NCI-H1417 (cell line): ENCODE measurements at places on chromosomes 2 and 18.

DNA sequence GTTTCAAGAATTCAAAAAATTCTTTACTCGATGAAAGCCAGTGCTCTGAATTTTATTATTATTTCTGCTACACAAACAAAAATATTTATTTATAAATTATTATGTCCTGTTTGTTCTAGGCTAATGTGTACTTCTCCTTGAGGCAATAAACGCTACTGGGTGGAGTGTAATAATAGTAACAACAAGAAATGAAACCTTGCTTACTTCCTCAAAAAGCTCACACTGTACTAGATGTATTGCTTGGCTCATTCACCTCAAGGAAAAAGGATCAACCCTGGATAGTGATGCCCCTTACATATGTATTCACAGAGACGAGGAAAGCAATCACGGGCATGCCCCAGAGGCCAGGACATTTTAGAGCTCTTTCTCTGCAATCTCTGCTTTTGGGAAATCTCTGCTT, 685.6 kb upstream of the NXPH2 start:
- no peak for DNase-seq

GRCh38 chr2:11465110-11465484, 864 bp downstream of the E2F6 start:
- DNase-seq: no peak

GRCh38 chr2:159891267-159891588, 93.2 kb upstream of the CD302 start:
- DNase-seq: no peak

DNA sequence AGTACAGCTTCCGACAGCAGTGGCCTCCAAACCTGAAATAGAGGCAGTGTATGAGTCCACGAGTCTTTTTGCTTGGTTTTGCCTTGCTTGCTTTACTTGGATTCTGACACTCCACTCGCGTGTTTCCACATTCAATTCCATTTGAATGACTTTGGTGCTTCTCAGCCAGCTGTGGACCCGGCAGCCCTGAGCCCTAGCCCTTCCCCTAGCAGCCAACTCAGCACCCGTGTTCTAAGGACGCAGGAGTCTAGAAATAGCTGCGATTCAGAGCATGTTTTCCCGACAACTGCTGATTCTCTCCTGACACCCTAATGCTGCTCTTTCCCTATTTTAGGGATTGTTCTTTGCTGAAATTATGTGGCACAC, 20.6 kb downstream of the LRRFIP1 start:
- DNase-seq: no peak

GRCh38 chr2:21404137-21404536, 280.4 kb downstream of the TDRD15 start:
- no peak for DNase-seq
